Endothelial cell of coronary artery (primary cell): ENCODE measurements at places on chromosomes 7 and 10. TPM values are rescaled to one million over a fixed set of nuclear protein-coding genes. Genes with fewer than 3 reads are reported as not detected.

Gene MYL10
- not detected in 2 replicates for total RNA-seq

Gene NRCAM
- 57.6 and 69.4 TPM in 2 replicates for total RNA-seq

Gene CTAGE15
- total RNA-seq, result 0.09 and 0.38 TPM in 2 replicates

Gene GNAT3
- not detected in 2 replicates for total RNA-seq

Gene ACTL6B
- not detected in 2 replicates for total RNA-seq

Gene PRSS1
- total RNA-seq, result not detected in 2 replicates

Gene ANKRD61
- total RNA-seq, result 0.09 and 0.18 TPM in 2 replicates

Gene CTTNBP2
- total RNA-seq, result 0.18 TPM in 1 of 2 replicates, not detected in the other

Gene DNAAF5
- total RNA-seq, result 16.5 TPM in 2 replicates

Gene ITIH5
- total RNA-seq, result 0.19 TPM in 1 of 2 replicates, not detected in the other

Gene NODAL
- total RNA-seq, result not detected in 2 replicates

Gene PLA2G12B
- not detected in 2 replicates for total RNA-seq

Gene PDAP1
- 29.6 and 32.8 TPM in 2 replicates for total RNA-seq

Gene ZNF680
- 7.3 and 13.6 TPM in 2 replicates for total RNA-seq

Gene STEAP4
- not detected in 2 replicates for total RNA-seq

Gene LRIT1
- total RNA-seq, result not detected in 2 replicates

Gene MYO3A
- not detected in 2 replicates for total RNA-seq

Gene MYOF
- total RNA-seq, result 155 and 257 TPM in 2 replicates

Gene COBL
- under 0.01 TPM in 1 of 2 replicates, not detected in the other for total RNA-seq

Gene ATP5F1C
- 260 and 276 TPM in 2 replicates for total RNA-seq

Gene CPED1
- total RNA-seq, result 0.27 and 3.4 TPM in 2 replicates

Gene PRLHR
- total RNA-seq, result not detected in 2 replicates

Gene PLEKHS1
- not detected in 2 replicates for total RNA-seq

Gene OLAH
- total RNA-seq, result 0.09 and 5.4 TPM in 2 replicates

Gene AMPH
- 0.09 TPM in 1 of 2 replicates, not detected in the other for total RNA-seq

Gene CDK14
- total RNA-seq, result 16.3 and 24.1 TPM in 2 replicates
